ENCODE measurements at places on chromosomes 3 and 15.

GRCh38 chr3:173653781-173654180 lies 256.2 kb downstream of the NLGN1 start:
- no peak for DNase-seq

- DNase-seq, result no peak
Observed at GRCh38 chr3:38227989-38228388, 37.6 kb upstream of the SLC22A13 start.

- no peak for DNase-seq
Observed at GRCh38 chr15:72785841-72786240, 2.3 kb upstream of the ADPGK start.

DNA sequence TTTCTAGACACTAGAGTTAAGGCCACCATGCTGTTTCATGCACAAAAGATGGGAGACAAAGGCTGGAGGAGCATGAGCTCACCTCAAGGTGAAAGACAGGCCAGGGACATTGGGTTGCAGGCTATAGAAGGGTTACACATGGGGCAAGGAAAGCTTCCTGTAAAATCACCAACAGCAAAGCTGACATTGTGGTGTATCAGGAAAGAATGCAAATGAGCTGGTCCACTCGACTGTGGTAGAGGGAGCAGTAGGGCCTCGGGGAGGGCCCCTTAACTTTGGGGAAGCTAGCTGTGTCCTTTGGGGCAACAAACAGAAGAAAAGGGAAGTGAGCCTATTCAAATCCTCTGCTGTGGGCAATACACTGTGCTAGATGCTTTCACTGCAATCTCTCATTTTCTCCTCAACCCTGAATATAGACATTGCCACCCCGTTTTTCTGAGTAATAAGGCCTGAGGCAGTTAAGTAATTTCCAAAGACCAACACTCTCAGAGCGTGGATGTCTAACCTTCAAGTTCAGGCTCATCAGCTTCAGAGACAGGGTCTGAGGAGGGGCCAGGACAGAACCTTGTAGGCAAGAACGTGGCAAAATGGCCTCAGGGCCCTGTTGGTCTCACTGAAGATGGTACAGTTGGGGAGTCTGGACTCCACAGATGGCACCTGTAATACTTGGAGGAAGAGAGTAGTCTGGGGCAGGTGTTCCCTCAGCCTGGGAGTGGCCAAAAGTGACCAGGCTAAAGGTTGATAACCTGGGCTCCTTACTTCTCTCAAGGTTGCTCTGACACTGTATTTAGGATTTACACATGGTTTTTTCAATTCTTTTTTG lies 24.1 kb downstream of the CX3CR1 start:
- DNase-seq, result no peak

DNA sequence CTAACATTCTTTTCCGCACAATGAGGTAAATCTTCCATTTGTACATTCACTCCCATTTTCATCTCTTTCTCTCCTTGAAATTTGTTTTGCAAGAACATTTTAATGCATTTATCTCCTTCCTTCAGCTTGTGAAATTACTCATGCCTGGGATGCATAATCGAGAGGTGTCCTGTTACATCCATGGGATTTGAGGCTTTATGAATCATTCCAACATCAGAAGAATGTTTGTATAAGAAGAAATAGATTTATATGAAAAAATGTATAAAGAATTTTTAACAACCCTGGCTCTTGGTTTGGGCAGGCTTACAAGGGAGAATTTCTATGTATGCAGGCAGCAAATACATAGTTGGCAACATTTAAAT lies 93.2 kb upstream of the MBNL1 start:
- DNase-seq, result no peak

GRCh38 chr3:4474683-4475490 lies 7.8 kb upstream of the SUMF1 start:
- no peak for DNase-seq

DNA sequence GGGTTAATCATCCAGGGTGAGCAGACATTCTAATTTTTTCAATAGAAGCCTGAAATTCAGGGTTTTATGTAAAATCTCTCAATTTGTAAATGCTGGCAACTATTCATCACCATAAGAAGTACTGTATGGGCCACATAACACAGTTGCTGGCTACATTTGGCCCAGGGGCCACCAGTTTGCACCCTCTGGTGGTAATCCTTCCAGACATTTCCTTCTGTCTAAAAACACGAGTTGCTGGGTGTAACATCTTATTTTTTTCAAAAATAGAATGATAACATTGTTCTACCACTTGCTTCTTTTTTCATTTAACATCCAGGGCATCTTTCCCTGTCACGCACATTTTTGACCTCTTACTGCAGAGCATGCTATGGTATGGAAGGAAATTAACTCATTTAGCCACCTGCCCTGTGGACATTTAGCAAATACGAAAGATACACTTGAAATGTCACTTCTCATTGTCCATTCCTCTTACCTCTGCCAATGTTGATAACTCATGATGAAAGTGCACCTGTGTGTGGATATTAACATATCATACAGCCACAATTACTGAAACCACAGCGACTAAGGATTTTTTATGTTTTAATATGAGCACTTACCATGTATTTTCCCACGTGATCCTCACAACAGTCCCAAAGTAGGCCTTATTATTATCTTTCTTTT lies 117.5 kb upstream of the ARHGEF3 start:
- DNase-seq, result no peak

DNA sequence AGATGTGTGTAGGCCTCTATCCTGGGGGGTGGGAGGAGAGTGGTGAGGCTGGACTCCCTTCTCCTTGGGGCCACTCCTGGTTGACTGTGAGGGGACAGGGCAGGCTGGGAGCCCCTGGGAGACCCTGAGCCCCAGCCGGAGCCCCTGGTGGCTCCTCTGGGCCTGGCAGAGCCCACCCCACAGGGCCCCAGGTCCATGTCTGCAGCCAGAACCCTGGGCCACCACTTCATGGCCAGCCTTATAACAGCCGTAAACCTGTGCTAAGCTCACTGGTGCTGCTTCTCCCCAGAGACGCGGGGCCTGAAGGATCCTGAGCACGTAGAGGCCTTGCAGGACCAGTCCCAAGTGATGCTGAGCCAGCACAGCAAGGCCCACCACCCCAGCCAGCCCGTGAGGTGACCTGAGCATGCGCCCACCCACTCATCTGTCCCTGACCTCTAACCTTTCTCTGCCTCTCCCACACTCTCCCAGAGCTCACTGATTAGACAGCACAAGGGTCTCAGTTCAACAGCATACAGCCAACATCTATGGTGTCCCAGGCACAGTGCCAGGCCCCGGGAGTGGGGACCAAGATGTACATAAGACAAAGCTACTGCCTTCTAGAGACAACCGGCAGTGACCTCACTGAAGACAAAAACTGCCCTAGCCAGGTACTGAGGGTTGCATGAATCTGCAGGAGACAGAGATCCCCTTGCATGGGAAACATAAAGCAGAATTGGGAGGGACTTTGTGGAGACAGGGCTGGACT lies 3.5 kb downstream of the NR2E3 start:
- no peak for DNase-seq

DNA sequence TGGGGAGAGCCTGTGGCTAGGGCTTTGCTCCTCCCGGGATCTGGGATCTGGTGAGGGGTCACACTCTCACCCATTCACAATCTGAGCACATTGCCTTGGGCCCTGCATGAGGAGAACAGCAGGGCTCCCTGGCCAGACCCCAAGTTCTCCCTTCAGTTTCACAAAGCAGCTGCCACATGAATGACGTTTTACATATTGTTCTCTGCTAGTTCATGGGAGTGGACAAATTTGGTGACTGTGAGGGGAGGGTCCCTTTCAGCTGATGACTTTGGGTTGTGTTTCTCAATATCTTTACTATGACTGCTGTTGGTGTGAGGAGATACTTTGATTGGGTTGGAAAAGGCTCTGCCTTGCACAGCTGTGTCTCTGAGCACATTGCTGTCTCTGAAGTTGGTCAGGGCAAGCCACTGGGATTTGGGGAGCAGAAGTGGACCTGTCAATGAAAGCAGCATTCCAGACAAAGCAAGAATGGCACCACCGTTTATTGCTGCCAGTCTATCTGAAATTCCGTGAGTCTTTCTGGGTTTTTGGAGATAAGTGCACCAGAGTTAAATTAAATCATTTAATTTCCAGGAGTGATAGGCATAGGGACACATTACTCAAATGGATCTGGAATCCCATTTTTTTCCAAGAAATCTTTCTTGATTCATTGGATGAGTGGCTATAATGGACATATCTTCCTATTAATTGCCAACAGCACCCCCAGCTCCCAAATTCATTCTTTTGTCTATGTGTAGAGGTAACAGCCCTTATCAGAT lies 10.3 kb downstream of the TIMP4 start:
- DNase-seq, result no peak

GRCh38 chr3:11009898-11010297 lies 17.4 kb downstream of the SLC6A1 start:
- no peak for DNase-seq

DNA sequence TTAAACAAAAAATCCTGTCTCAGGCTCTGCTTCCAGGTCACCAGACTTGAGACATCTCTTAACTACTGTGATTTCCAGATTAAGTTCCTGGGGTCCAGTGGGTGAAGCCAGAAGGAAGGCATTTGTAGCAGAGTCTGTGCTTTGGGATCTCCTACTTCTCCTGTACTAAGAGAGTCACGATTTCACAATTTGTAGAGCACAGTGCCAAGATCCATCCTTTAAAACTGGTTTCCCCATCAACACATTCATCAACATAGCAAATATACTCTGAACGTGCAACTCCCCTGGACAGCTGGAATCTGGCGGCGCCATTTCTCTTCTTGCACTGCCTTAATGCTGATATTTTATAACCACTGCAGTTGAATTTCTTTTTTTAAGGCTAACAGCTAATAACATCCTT lies 33.2 kb downstream of the CDCP1 start:
- DNase-seq, result no peak
